HTR-8/SVneo (cell line): ENCODE measurements at places on chromosomes 4 and X.

GRCh38 chr4:131288441-131288840 lies 1860.7 kb upstream of the PCDH10 start:
- DNase-seq, result no peak

- DNase-seq, result no peak
Observed at GRCh38 chr4:31088600-31089230, 368.5 kb downstream of the PCDH7 start.

- no peak for DNase-seq
Observed at GRCh38 chr4:56799161-56799759, 22.2 kb downstream of the SPINK2 start.

GRCh38 chr4:120754590-120754989 lies 167.9 kb downstream of the PRDM5 start:
- DNase-seq, result no peak

DNA sequence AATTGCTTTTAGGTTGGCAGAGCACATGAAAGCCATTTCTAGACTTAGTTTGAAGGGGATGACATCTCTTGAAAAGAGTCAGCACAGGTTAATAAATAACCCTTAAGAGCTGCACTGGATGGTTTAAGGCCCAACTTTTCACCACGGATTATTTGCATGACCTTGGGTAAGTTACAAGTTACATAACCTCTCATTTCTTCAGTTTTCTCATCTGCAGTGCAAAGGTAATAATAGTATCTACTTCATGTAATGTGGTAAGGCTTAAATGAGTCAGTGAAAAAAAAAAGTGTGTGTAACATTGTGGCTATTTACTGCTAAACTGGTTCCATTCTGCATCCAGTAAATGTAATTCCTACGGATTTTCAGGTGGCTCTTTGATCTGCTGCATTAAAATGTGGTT lies 715.8 kb downstream of the CCSER1 start:
- no peak for DNase-seq

GRCh38 chrX:136714626-136715599 lies 65.8 kb downstream of the ARHGEF6 start:
- DNase-seq, result no peak

DNA sequence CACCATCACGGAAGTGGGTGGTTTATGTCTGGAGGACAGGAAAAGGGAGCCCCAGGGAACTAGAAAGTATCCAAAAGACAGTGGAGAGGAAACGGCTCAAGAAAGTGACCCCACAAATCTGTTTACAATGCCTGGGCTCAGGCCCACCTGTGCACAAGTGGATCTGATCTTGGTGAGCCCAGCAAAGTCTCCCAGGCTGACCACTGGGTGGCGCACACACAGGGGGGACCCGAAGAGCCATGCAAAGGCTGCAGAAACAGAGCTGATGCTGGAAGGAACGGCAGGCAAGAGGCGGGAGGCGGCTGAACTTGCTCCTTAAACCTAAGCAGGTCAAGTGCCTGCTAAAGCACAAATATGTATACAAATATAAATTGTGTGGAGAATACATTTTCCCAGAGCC lies 9.6 kb downstream of the HAUS7 start:
- DNase-seq, result no peak

- peak; percentile 31 for DNase-seq
Observed at GRCh38 chr4:21948347-21949072, at the start of gene KCNIP4. Gene KCNIP4 (minus strand): TSS chr4:21948772.

DNA sequence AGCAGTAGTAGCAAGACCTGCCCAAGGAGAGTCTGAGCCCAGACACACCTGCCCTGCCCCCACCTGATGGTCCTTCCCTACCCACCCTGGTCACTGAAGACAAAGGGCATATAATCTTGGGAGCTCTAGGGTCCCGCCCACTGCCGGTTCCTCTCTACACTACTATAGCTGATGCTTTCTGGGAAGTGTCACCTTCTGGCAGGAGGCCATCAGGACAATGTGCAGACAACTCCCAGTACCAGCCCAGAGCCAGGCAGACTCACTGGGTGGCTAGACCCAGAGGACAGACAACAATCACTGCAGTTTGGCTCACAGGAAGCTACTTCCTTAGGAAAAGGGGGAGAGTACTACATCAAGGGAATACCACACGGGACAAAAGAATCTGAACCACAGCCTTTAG lies 312.7 kb downstream of the SPRY1 start:
- no peak for DNase-seq

GRCh38 chrX:18617407-18617750 lies 54.5 kb downstream of the RS1 start:
- no peak for DNase-seq

GRCh38 chr4:107725281-107725859 lies 5.3 kb upstream of the PAPSS1 start:
- DNase-seq, result no peak

GRCh38 chr4:73730867-73731266 lies 9.5 kb upstream of the CXCL8 start:
- DNase-seq, result no peak

GRCh38 chr4:77153006-77153405 lies 4.0 kb upstream of the CCNG2 start:
- DNase-seq, result no peak

DNA sequence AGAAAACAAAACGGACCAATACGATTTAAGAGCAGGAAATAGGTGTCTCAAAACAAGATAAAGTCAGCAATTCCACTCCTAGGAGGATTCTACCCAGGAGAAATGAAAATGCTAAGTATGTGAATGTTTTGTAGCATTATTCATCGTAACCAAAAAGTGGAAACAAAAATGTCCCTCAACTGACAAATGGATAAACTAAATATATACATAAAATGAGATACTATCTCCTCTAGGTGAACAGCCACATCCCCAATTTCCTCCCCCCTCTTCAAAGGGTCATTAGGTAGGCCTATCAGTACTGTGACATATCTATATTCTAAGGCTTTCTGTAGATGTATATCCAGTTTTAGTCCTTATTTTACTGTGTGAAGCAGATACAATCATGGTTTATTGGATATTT lies 18.0 kb downstream of the DDX3X start:
- no peak for DNase-seq

GRCh38 chr4:139783741-139784484 lies 118.3 kb downstream of the MGST2 start:
- no peak for DNase-seq

DNA sequence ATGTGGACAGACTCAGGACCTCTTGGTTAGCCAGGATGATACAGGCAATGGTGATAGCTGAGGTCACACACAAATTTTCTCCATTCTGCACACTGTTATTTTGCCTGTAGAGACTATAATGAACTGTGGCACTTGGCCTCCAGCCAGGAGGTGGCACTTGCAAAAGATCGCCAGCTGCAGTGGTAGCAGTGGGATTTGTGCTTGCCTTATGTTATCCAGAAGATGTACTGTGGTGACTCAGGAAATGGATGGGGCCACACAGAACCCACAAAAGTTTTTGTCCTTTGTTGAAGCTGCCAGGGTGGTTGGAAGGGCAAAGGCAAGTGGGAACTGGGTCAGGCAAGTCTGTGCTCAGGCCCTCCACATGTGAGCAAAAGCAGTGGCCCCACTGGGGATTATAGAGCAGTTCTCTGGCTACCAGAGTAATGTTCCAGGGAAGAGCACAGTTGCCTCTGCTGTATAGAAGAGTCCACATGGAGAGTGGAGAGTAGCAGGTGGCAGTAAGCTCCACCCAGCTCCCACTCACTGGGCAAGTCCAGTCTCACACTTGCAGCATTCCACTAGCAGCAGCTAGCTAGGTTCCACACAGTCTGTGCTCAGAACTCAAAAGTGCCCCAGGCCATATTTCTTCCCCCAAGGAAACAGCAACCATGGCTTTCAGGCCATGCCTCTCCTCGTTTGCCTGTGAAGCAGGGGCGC lies 5.9 kb upstream of the C4orf17 start:
- no peak for DNase-seq

- peak; percentile 40 for DNase-seq
Observed at GRCh38 chrX:21166272-21166982, 207.8 kb upstream of the CNKSR2 start.

GRCh38 chr4:71540749-71541269 lies 202.0 kb downstream of the SLC4A4 start:
- no peak for DNase-seq

DNA sequence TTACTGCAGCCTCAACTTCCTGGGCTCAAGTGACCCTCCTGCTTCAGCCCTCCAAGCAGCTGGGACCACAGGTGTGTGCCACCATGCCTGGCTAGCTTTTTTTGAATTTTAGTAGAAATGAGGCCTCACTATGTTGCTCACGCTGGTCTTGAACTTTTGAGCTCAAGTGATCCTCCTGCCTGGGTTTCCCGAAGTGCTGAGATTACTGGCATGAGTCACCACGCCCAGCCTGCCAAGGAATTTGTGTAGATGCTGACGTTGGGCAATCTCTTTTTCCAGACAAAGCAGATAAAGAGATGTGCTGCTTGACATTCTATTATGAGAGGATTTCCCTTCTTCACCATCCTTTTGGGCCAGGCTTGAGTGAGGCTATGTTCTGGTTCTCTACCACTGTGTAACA lies 254.5 kb upstream of the RPS6KA3 start:
- DNase-seq, result no peak

DNA sequence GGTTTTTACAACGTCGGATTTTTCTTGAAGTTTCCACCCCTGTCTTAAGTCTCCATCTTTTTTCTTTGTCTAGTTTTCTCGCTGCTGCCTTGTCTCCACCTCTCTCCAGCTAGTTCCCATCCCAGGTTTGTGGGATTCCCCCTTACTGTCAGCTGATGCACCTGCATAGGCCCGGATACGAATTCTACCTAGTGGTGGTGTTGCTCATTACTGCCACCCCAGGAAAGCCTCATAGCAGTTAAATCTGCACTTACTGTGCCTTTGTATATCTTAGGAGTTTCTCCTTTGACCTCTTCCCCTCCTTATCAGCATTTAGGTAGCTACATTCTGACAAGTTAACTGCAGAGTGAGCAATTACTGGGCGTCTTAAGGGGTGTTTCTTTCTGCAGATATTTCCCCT lies 1693.1 kb upstream of the TENM3 start:
- DNase-seq, result no peak

GRCh38 chr4:172809319-172809718 lies 359.3 kb upstream of the GALNT7 start:
- no peak for DNase-seq

GRCh38 chr4:173093361-173093760 lies 75.2 kb upstream of the GALNT7 start:
- no peak for DNase-seq

DNA sequence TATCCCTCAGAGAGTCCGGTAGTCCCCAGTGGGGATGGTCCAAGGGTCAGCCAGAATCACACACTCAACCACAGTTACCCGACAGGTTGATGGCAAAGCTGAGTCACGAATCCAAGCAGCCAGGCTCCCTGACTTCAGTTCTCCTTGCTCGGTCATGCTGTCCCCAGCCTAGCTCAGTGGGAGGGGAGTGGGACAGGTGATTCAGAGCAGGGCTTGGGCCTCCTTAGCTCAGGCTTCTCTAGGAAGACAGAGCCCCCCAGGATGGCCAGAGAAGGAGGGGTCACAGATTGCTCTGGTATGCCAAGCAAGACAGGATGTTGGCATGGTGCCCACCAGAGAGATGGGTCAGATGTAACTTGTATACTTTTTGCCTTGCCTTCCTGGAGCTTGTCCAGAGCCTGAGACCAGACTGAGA lies 66.5 kb downstream of the EFNB1 start:
- DNase-seq, result peak; percentile 4

- DNase-seq, result no peak
Observed at GRCh38 chrX:119381349-119381944, 17.7 kb upstream of the SLC25A43 start.

- DNase-seq, result no peak
Observed at GRCh38 chr4:27009539-27009938, 148.9 kb downstream of the STIM2 start.

DNA sequence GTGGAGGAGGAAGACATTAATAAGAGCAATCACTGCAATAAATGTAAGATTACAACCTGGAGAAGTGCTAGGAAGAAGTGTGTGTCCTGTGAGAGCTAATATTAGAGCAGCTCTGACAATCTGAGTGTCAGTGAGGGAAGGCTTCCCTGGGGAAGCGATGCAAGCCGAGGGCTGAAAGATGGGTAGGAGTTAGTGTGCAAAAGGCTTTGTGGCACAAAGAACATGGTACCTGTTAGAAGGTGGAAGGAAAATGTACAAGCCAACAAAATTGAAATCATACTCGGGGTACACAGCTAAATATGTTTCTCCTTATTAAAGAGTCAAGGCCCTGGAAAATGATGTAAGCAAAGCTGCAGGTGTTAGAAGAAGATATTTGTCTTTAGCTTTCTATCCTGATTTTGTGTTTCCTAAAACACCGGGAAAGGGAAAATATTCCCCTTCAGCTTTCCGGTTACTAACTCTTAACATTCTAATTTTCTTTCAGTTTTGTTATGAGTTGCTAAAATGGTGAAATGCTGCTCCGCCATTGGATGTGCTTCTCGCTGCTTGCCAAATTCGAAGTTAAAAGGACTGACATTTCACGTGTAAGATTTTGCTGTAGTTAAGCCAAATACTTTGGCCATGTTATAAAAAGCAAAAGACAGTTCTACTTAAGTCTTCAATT lies 808 bp downstream of the THAP6 start:
- DNase-seq, result no peak

GRCh38 chr4:38020386-38020785 lies 60.2 kb downstream of the PTTG2 start:
- no peak for DNase-seq
